ENCODE measurements at places on chromosomes 2 and 18. TPM values are rescaled to one million over a fixed set of nuclear protein-coding genes. Genes with fewer than 3 reads are reported as not detected.

Gene SCYGR8
- total RNA-seq: not detected

DNA sequence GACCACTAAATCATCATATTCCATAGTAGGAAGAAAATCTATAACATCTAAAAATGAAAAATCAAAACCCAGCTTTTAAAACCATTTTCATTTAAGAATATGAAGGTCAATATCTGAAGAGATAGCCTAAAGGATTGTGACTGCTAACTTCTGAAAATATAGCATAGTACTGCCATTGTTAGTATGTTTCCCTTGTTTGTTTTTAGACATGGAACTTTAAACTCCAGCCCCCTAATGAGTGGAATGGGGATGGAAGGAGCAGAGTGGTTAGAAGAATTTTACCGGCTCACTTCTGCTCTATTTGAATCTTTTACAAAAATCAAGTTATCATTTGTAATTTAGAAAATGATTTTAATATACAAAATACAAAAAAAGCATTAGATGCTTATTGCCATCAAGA lies 169.0 kb downstream of the CD226 start:
- no peak overlapping the region for H3K27ac ChIP-seq
- H3K4me1 ChIP-seq: peaks cover 6% of the 10 kb centered on the region
- no peaks in the 10 kb centered on the region for H3K27me3 ChIP-seq

DNA sequence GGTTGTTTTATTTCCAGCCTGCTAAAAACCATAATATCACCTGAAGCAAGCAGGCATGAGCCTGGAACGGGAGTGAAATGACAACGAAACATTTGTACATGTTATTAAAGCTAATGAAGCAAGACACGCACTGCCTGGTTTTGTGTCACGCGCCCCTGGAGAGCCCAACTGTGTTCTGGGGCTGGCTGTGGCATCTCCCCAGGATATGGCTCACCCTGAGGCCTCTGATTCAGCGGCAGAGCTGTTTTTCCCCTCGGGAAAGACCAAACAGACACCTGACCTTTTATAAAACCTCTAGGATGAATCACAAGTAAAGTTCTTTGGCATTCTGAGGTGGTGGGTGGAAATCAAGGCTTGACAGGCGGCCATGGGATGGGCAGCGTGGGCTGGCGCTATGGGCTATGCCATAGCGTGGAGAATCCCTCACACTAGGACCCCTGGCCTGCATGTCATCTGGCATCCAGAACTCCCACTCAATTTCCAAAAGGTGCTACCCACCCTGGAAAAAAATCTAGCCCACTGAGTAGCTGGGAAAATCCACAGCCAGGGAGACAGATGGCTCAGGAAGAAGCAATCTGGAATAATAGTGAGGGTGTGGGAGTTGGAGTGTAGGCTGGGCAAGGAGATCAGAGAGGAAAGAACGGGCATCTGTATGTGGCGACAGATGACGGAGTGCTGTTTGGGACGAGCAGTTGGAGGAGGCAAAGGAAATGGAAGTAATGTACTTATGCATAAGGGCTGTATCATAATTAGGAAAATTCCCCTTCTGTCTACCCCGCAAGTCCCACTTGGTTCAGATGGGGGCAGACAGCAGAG lies 262.0 kb downstream of the AFF3 start:
- H3K27ac ChIP-seq: no peak overlapping the region
- no peaks in the 10 kb centered on the region for H3K36me3 ChIP-seq
- H3K4me3 ChIP-seq: no peak overlapping the region
- no peaks in the 10 kb centered on the region for H3K27me3 ChIP-seq
- no peak for DNase-seq

DNA sequence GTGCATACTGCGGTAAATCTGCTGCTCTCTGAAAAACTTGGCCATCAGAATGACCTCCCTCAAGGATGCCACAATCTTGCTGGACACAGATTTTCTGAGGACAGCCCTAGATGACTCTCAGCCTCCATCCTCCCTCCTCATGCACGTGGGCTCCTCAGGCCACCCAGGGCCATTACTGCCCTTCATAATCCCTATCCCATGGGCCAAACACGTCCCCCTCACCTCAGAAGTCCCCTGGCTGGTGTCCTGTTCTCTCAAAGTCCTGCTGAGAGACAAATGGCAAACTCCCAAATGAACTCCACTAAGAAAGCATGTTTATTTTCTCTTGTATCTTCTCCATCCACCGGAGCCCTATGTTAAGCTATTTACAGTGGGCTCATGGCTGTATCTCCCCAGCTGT lies 125.7 kb downstream of the MRO start:
- no peak overlapping the region for H3K27ac ChIP-seq
- H3K4me1 ChIP-seq: no peaks in the 10 kb centered on the region
- no peaks in the 10 kb centered on the region for H3K36me3 ChIP-seq
- H3K4me3 ChIP-seq: no peak overlapping the region
- H3K27me3 ChIP-seq: no peaks in the 10 kb centered on the region
- no peak for DNase-seq

DNA sequence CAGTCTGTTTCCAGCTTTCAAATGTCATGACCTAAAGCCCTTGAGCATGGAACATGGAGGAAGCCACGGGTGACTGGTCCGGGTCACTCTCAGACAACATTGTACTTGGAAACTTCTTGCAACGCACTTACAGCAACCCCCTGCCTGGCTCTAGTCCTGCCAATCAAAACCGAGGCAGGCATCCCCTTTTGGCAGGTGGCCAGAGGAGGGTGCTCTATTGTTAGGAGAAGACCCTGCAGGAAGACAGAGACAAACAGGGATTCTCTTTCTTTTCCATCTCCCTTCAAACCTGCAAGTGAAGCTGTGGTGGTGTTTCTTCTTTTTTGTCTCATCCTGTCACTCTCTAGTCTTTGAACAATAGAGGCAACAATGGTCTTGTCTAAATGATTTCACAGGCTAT lies 667.2 kb downstream of the ZEB2 start:
- no peaks in the 10 kb centered on the region for H3K36me3 ChIP-seq
- H3K4me3 ChIP-seq: no peak overlapping the region
- no peaks in the 10 kb centered on the region for H3K4me1 ChIP-seq
- DNase-seq: no peak
- peaks cover 3% of the 10 kb centered on the region for H3K27me3 ChIP-seq

All from activated T-helper 1 cell treated with anti-CD3 and anti-CD28 coated beads, Interleukin-12 subunit alpha, Interleukin-12 subunit beta, Interleukin-2, Interleukin-4 antibody, amounts not matched to agents 30 ng/mL and 10 ng/mL and 1 ng/mL, durations not matched to agents 14 hours and 24 hours and 36 hours (primary cell).